ENCODE measurements at places on chromosomes 11 and 22. TPM values are rescaled to one million over a fixed set of nuclear protein-coding genes. Genes with fewer than 3 reads are reported as not detected.

OR52E8 gene
- total RNA-seq: not detected

CDC42BPG gene
- total RNA-seq: 0.33 TPM

CD3E gene
- total RNA-seq: not detected

MS4A7 gene
- total RNA-seq: not detected

PIH1D2 gene
- 1.5 TPM for total RNA-seq

CBLIF gene
- total RNA-seq: not detected

C11orf42 gene
- total RNA-seq: not detected

MS4A15 gene
- not detected for total RNA-seq

MIOX gene
- total RNA-seq: under 0.01 TPM

CCDC188 gene
- total RNA-seq: 0.33 TPM

- H3K4me1 ChIP-seq: no peaks in the 10 kb centered on the region
- H3K27me3 ChIP-seq: peaks cover 8% of the 10 kb centered on the region
- H3K27ac ChIP-seq: no peak overlapping the region
- H3K36me3 ChIP-seq: no peaks in the 10 kb centered on the region
- no peak overlapping the region for H3K4me3 ChIP-seq
Measured at GRCh38 chr11:44708009-44708408, 18.8 kb upstream of the TSPAN18 start.

DNA sequence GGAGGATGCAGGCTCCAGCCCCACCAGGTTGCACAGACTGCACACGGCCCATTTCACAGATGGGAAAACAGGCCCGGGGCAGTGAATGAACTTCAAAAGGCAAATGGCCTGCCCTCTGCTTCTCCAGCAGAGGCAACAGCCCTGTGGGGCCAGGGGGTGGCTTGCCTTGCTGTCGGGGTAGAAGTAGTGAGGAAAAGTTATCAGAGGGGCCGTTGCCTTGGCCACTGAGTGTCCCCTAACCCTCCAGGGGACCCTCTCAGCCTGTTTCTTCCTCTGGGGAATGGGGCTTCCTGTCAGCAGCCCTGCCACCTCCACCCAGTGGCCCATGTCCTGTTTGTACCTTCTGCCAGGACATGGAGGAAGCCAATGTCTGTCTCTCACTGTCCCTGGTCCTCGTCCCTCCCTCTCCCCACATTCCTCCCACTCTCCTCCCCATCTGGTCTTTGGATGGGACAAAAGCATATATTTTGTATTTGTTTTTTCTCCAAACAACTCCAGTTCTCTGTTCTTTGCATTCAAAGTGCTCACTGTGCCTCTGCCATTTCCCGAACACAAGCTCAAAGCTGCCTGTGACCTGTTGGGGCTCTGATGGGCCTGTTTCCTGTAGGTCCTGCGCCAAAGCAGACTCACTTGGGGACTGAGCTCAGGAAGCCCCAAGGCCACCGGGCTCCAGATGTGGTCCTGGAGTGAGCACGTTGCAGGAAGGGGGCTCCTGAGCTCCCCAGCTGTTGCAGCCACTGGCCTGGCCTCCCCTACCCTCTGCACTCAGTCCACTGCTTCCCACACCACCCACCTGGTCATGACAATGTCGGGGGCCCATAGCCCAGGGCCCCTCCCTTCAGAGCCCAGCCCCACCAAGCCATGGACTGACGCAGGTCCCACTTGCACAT, 9.5 kb downstream of the MAP4K2 start:
- no peaks in the 10 kb centered on the region for H3K4me1 ChIP-seq
- no peak for DNase-seq
- no peak overlapping the region for H3K27ac ChIP-seq

DNA sequence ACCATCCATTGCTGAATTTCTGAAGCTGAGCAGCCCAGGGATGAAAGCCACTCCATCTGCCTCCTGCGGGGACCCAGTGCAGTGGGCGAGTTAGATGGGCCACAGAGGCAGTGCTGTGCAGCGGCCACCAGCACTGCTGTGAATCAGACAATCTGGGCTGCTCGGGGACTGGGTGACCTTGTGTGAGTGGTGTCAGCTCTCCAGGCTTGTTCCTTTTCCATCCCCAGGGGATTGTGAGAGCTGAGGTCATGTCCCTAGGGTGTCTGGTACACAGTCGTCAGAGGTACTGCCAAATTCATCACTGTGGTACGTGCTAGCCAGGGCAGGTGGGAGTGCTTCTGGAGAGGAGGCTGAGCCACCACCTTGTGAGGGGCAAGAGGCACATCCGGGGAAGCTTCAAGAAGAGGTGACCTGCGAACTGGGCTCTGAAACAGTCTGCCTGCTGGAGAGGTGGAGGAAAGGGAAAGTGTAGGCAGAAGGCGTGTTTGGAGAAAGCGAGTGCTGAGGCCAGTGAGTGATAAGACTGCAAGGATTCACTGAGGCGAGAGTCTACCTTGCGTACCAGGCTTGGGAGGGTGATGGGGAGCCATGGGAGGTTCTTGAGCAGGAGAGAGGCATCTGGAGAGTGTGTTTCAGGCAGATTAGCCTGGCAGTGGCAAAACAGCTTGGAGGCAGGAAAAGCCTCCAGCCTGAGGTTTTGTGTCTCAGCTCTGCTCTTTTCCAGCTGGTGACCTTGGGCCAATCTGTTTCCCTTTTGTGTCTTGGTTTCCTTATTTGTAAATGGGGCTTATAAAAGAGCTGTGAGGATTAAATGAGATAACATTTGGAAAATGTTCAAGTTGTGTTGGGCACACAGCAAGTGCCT, 22.7 kb downstream of the CACNA1I start:
- H3K36me3 ChIP-seq: no peaks in the 10 kb centered on the region
- H3K4me1 ChIP-seq: peaks cover 11% of the 10 kb centered on the region
- DNase-seq: peak; percentile 24

DNA sequence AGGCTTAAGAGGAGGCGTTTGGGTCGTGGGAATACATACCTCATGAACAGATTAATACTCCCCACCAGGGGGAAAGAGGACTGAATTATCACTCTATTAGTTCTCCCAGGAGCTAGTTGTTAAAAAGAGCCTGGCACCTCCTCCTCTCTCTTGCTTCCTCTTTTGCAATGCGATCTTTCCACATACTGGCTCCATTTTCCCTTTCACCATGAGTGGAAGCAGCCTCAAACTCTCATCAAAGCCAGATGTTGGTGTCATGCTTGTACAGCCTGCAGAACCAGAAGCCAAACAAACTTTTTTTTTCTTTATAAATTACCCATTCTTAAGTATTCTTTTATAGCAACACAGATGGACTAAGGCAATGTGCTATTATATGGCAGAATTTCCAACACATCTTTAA, 258.5 kb downstream of the FAM76B start:
- H3K27me3 ChIP-seq: no peaks in the 10 kb centered on the region
- H3K36me3 ChIP-seq: no peaks in the 10 kb centered on the region
- no peaks in the 10 kb centered on the region for H3K4me1 ChIP-seq
- no peak overlapping the region for H3K27ac ChIP-seq

DNA sequence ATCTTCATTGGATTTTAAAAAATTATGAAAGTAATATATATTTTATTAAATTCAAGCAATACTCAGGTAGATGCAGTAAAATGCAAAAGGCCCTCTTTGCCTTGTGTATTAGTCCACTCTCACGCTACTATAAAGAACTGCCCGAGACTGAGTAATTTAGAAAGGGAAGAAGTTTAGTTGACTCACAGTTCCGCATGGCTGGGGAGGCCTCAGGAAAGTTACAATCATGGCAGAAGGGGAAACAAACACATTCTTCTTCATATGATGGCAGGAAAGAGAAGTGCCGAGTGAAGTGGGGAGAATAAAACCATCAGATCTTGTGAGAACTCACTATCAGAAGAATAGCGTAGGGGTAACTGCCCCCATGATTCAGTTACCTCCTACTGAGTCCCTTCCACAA, 130.8 kb downstream of the HIPK3 start:
- H3K4me1 ChIP-seq: no peaks in the 10 kb centered on the region
- H3K36me3 ChIP-seq: no peaks in the 10 kb centered on the region
- no peak overlapping the region for H3K4me3 ChIP-seq
- no peak for DNase-seq
- no peak overlapping the region for H3K27ac ChIP-seq

DNA sequence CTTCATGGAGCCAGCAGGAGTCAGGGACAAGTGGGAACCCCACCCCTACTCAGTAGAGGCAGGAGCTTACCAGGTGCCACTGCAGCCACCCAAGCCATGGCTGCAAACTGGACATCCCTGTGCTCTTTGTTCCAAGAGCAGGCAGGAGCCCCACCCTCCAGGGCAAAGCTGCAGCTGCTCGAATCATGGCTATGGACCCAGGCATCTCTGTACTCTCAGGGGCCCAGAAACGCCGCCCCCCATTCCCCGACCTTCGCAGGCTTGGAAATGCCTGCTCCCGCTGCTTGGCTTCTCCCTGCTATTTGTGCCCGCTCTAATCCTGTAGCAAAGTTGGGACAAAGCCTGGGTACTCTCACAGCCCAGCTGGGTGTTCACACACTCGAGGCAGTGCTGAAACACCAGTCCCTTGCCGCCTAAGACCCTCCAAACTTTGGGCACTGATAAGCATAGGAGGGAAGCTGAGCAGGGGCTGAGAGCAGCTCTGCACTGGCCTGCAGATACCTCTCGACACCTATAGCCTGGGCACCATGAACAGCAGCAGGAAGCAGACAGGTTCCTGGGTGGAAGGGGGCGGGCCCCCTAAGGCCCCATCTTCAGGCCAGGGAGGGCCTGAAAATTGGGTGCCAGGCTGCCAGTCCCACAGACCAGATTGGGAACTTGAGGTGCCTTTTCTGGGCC, 402.4 kb downstream of the LRRC4C start:
- no peaks in the 10 kb centered on the region for H3K4me1 ChIP-seq
- H3K4me3 ChIP-seq: no peak overlapping the region
- H3K36me3 ChIP-seq: no peaks in the 10 kb centered on the region
- no peak overlapping the region for H3K27ac ChIP-seq
- no peak for DNase-seq
- no peaks in the 10 kb centered on the region for H3K27me3 ChIP-seq

GRCh38 chr11:117670924-117671323, 126.1 kb downstream of the DSCAML1 start:
- no peaks in the 10 kb centered on the region for H3K36me3 ChIP-seq
- H3K27me3 ChIP-seq: no peaks in the 10 kb centered on the region
- DNase-seq: no peak

DNA sequence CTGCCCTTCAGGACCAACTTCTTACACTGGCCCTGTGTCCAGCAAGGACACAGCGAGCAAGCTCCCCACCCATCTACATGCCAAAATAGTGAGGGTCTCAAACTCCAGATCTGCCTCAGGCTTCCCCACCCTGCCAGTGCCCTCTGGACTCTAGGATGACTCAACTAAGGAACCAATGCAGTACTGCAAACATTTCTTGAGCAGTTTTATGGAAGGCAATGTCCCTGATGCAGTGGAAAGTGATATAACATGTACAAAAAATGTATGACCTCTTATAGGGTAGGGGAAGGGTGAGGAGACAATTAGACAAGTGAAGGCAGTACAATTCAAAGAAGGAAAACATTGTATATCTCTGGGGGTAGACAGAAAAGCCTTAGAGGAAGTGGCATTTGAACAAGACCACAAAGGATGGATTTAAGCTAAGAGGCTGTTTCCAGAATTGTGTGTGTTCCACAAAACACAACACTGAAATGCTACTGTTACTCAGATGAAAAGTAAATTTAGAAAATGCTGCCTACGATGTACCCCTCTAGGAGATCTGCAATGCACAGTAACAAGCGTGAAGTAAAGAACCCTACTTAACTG, 47.3 kb downstream of the RAB30 start:
- no peak overlapping the region for H3K4me3 ChIP-seq
- H3K27me3 ChIP-seq: no peaks in the 10 kb centered on the region
- no peaks in the 10 kb centered on the region for H3K36me3 ChIP-seq
- DNase-seq: no peak
- H3K27ac ChIP-seq: no peak overlapping the region

DNA sequence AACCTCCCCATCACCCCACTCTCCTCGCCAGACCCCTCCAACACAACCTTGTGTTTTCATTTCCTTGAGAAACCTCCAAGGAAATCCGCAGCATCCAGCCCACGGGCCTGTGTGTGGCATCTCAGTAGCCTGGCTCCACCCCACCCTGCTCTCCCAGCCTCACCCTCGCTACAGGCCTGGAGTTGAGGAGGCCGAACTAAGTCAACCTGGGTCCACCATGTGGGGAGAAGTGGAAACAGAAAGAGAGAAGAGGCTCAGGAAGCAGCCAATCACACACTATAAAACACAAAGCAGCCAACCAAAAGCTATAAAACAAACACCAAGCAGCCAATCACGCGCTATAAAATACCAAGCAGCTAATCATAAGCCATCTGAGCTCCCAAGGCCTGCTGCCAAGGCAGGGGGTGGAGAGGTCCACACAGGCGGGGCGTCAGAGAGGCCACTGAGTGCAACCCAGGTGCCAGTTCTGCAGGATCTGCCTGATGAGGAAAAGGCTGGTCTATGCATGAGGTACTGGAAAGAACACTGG, 72.0 kb downstream of the MICAL3 start:
- no peak overlapping the region for H3K27ac ChIP-seq
- peaks cover 4% of the 10 kb centered on the region for H3K4me1 ChIP-seq
- H3K27me3 ChIP-seq: no peaks in the 10 kb centered on the region
- H3K36me3 ChIP-seq: no peaks in the 10 kb centered on the region
- H3K4me3 ChIP-seq: no peak overlapping the region
- DNase-seq: no peak

DNA sequence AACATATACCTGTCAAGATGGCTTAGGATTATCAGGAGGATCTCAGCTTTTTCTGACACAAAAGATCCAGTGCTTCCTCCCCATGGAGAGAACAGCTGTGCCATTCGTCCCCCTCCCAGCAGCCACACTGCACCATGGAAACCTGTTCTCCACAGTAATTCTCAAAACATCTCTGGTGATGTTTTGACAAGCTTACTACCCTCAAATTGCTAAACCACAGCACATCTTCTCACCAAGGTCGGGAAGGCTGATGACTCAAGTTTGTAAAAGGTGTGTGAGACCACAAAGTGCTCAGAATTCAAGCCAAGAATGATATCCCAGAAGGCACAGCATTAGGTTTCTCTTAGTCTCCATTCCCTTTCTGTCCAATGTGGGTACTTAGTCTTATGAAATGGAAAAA, 3.9 kb upstream of the RAB38 start:
- no peaks in the 10 kb centered on the region for H3K36me3 ChIP-seq
- no peaks in the 10 kb centered on the region for H3K4me1 ChIP-seq
- H3K27ac ChIP-seq: no peak overlapping the region
- no peaks in the 10 kb centered on the region for H3K27me3 ChIP-seq
- H3K4me3 ChIP-seq: no peak overlapping the region
- no peak for DNase-seq

DNA sequence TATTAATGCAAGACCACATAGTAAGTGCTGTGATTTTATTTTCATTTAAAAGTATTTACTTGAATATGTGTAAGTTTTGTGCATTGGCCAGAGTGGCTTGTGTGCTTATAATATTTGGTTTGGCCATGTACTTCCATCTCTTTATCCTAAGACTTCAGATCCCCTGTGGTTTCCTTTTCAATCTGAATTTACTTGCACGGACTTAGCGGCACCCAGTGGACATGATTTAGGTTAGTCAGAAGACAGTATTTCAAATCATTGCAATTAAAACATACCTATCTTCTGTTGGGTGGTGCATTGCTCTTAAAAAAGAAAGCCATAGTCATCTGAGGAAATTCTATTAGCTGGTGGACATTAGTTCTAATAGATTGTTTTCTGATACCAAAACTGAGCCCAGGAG, 30.7 kb downstream of the PIWIL4 start:
- no peaks in the 10 kb centered on the region for H3K36me3 ChIP-seq
- DNase-seq: peak; percentile 31
- no peak overlapping the region for H3K4me3 ChIP-seq
- no peaks in the 10 kb centered on the region for H3K4me1 ChIP-seq

Data from fibroblast of lung (primary cell).